ENCODE measurements at places on chromosomes 7 and 10.

DNA sequence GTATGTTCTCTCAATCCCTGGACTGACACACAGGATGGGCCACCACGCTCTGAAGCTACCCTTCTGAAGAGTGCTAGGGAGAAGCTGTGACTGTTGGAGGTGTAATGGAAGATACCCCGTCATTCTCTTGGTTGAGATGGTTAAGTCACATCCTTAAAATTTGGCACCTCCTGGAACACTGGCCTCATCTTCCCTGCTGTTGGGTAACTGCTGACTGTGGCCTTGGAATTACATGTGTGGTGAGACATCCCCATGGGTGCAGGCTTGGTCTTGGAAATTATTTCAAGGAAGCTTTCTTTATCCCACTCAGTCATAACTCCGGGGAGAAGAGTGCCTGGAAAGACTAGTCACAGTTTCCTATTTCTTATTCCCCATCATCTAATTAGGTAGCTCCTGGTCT, 62.0 kb downstream of the LRMDA start:
- DNase-seq: no peak

GRCh38 chr10:107022600-107023354, 141.7 kb downstream of the SORCS1 start:
- no peak for DNase-seq

GRCh38 chr10:49837685-49838084, 75.6 kb upstream of the OGDHL start:
- no peak for DNase-seq

DNA sequence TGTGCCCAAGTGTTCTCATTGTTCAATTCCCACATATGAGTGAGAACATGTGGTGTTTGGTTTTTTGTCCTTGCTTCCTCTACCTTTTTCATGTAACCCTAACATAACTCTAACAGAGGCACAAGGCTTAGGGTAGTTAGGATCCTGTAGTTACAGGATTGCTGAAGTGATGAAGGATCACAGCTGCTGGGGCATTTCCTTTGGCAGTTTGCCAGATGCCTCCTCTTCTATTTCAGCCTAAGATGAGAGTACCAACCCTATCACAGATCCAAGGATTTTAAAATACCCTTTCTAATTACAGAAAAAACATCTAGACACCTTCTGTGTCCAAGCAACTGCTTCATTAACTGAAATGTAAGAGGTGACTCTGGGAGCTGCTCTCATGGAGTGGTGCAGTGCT, 141.7 kb upstream of the COL1A2 start:
- no peak for DNase-seq

GRCh38 chr7:21939136-21939857, 6.4 kb downstream of the CDCA7L start:
- no peak for DNase-seq
